ENCODE measurements at places on chromosomes 2 and 18.

GRCh38 chr2:119549241-119549640, 5.0 kb downstream of the CFAP221 start:
- DNase-seq, result no peak

DNA sequence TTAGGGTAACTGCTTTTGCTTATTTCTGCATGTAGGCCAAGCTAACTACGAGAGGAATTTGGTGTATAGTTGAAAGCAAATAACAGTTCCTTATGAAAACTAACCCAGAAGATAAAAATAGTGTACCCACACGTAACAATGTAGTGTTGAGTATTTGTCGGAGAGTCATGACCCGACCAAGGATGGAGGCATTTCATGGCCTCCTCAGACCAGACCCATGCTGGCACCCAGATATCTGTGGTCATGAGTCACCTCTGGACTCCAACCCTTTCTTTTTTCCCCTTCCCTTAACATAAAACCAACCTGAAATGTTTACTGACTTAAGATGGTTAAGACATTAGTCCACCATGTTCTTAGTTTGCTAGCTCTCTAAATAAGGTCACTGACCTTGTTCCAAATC, 318.7 kb downstream of the NOL4 start:
- no peak for DNase-seq

GRCh38 chr18:38551881-38552280, 986.3 kb upstream of the CELF4 start:
- no peak for DNase-seq

DNA sequence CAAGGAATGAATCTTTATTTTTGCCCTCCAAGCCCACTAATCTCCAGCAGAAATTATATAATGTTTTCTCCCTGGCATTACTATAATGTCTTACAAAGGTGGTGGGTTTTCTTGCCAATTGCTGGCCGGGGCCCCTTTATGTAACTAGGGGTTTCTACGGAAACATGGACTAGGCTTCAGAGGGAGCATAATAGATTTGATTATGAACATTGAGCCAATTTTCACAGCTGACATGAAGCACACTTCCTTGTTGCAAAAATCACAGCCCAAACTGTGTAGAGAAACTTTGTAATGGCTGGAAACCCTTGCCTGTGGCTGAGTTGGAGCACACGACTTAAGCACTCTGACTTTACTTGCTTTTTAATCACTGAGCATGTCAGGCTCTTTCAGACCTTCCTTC, 3.8 kb upstream of the CYRIA start:
- no peak for DNase-seq

- DNase-seq, result no peak
Observed at GRCh38 chr2:158997037-158997790, 28.8 kb downstream of the TANC1 start.

GRCh38 chr2:25700221-25700660, 26.9 kb upstream of the DTNB start:
- DNase-seq, result peak; percentile 76

- DNase-seq, result no peak
Observed at GRCh38 chr2:63060472-63060991, 9.9 kb downstream of the OTX1 start.

DNA sequence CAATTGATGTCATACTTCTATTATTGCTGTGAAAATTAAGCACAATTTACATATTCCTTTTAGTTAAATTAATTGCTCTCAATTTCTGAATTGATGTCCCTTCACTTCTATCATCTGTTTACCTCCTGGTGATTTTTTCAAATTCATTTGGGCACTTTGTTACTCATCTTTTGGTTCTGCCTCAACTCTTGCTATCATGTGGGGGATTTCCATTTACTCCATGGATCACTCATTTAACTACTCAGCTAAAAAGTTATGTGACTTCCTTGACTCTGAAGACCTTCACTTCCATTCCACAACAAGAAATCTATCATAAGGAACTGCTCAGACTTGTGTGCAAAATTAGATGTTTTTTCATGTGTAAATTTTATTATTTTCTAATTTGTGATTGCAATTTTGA, 126.2 kb downstream of the EHBP1 start:
- DNase-seq, result no peak

DNA sequence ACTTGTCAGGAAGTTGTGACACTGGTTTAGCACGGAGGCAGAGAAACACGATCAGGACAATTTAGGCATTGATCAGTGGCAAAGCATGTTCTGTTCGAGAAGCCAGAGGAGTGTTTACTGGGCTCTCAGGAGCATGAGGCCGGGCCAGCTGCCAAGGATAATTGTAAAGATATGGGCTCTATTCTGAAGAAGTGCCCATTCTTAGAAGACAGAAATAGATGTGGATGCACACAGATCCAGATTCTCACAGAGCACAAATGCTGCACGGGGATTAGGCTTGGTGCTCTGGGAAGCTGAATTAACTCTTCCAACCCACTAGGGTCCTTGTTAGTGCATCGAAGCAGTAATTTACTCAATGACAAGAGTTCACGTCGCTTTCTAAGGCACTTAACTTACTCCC, 16.2 kb downstream of the AFF3 start:
- DNase-seq, result peak; percentile 42

DNA sequence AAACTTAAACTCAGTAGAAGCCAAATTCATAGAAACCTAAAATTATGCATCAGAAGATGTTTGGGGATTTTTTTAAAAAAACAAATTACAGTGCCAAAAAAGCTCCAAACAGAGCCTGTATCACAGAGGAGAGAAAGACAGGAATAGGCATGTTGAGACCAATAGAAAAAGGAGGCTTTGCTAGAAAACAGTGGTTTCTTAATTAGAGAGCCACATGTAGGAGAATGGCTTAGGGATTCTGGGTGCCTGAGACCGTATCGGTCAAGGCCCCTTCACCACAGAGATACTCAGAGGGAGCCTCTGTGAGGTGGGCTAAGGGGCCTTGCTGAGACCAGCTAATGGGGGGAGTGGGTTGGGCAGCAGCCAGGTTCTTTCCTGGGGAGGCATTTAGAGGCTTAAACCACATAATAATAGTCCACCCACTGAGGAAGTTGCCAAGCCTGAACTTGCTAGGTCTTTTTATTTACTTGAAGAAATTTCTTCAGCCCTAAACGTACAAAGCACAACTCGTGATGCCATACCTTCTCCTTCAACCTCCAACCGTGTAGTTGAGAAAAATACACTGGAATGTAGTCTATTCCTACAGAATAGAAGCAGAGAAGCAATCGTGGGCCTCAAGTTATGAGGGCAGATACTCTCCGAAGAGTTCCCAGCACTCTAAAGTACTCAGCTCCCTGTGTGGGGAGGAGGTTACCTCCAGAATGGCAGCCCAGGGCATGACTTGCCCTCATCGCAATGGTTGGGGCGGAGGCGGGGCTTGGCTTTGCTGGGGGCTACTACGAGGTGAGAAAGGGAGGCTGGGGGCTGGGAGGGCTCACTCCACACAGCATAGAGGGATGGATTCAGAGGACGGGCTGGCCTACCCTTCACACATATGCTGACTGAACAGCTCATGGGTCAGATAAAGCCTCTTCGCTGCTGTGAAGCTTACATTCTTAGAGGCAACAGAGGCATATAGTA, 237.9 kb downstream of the TPGS2 start:
- DNase-seq, result no peak

GRCh38 chr2:15117409-15118050, 443.6 kb downstream of the NBAS start:
- DNase-seq, result no peak

DNA sequence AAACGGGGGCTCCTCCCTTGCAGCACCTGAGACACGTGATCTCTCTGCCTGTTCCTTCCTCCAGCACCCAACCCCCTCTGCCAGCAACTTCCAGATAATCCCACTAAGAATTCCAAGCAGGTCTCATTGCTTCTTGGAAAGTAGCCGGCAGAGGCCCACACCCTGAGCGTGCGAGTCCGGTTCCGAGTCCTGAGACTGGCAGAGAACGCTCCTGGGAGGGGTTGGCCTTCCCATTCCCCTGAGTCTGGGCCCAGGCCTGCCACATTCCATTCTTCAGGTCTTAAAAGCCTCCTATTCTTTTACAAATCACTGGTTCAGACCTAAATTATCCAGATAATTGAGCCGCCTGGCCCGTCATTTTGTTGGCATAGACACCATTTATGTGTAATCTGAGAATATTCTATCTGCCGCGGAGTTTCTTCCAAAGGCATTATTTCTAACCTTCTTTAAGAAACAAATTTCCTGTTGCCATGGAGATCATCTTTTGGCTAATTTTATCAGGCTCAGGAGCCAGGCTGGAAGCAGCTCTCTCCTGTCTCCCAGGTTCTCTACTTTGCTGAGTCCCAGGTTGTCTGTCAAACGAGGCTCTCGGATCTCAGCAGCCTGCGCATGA, 165.4 kb downstream of the MYCN start:
- no peak for DNase-seq

- peak; percentile 32 for DNase-seq
Observed at GRCh38 chr2:62568074-62568473, 62.1 kb upstream of the TMEM17 start.

- DNase-seq, result peak; percentile 45
Observed at GRCh38 chr2:224671731-224672130, 44.4 kb downstream of the CCDC195 start.

- no peak for DNase-seq
Observed at GRCh38 chr2:52697690-52698089, 1069.9 kb upstream of the CHAC2 start.

GRCh38 chr2:43075811-43076585, 150.4 kb downstream of the ZFP36L2 start:
- peak; percentile 66 for DNase-seq

DNA sequence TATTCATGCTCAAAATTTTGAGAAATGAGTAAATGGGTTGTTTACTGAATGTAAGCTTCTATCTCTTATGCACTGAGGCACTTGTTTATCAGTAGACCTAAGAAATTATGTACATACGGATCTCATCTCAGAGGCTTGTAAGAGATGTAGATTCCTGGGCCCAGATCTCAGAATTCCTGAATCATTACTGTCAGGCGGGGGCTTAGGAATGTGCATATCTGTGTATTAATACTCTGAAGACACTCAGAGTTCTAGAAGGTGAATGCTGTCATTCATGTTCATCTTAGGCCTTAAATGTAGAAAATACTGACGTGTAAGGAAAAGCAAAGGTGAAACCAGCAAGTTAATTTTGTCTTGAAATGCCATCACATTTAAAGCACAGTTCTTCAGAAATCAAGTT, 169.6 kb downstream of the FMNL2 start:
- no peak for DNase-seq

DNA sequence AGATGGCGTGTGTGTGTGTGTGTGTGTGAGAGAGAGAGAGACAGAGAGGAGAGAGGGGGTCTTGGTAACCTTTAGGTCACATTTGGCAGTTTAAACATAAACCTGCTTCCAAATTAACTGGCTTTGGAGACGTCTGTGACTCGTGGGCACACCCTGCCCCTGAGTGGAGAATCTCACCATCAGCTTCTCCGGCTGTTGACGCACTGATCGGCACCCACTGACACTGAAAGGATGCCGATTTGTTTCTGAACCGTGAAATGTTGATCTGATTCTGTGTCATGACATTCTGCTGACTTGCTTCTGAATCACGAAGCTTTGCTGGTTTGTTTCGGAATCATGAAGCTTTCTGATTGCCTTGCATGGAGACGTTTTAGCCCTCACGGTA, 114.7 kb downstream of the RTP5 start:
- DNase-seq, result no peak

GRCh38 chr2:99698896-99699295, 209.1 kb upstream of the REV1 start:
- DNase-seq, result no peak

GRCh38 chr2:176445956-176446355, 176.7 kb downstream of the MTX2 start:
- peak; percentile 22 for DNase-seq

- DNase-seq, result no peak
Observed at GRCh38 chr2:84102274-84102673, 356.8 kb downstream of the SUCLG1 start.

GRCh38 chr18:39329496-39330275, 1764.1 kb upstream of the CELF4 start:
- DNase-seq, result no peak

DNA sequence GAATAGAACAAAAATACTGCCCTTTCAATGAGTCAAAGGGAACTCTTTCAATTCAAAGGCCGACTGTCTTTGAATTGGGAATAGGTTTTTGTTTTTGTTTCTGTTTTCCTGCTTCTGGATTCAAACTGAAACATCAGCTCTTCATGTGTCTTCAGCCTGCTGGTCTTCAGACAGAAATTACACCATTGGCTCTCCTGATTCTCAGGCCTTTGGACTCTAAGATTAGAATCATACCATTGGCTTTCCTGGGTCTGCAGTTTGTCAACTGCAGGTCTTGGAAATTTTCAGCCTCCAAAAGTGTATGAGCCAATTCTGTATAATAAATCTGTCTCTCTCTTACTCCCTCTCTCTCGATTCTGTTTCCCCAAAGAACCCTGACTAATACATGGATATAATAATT, 31.1 kb downstream of the CTLA4 start:
- DNase-seq, result no peak

DNA sequence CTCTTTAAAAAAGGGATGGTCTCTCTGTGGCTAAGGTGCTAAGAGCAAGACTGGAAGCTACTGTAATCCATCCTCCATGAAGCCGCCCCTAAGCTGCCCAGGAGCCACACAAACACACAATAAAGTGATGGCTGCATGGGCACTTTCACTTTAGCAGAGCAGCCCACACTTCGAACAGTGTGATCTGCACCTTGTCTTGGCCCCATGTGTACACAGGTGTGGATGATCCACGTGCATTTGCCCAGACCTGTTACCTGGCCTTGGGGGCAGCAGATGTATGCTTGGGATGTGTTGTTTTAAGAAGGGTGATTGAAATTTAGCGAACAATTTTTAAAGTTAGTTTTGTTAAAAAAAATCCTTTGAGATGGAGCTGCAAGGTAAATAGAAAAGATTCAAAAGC, 39.9 kb downstream of the TMEM178A start:
- DNase-seq, result no peak

GRCh38 chr2:235066490-235066889, 114.7 kb downstream of the SH3BP4 start:
- no peak for DNase-seq

GRCh38 chr2:50606860-50607259, 425.1 kb downstream of the NRXN1 start:
- DNase-seq, result peak; percentile 23

All from adipocyte (in vitro differentiated cells).